ENCODE measurements at places on chromosomes 2 and 18.

DNA sequence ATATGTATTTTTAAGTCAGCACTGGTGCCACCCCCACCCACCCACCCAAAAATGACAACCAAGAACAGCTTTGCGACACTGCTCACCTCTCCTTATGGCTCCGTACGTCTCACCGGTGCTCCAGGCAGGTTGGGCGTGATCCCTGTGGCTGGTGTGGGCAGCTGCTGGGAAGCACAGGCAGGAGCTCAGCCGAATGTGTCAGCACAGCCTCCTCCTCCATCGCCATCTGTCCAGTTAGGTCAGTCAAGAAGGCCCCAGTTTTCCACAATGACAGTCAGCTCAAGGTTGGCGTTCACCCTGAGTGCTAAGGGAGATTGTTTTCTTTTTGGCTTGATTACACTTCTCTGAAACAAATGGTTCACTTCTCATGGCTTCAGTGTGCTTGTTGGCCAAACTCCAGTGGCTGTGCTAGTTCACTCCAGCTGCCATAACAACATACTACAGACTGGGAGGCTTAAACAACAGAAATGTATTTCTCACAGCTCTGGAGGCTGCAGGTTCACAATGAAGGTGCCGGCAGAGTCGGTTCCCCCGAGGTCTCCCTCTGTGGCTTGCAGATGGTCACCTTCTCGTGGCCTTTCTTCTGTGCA is 30.2 kb downstream of the AMER3 start:
- DNase-seq = no peak

DNA sequence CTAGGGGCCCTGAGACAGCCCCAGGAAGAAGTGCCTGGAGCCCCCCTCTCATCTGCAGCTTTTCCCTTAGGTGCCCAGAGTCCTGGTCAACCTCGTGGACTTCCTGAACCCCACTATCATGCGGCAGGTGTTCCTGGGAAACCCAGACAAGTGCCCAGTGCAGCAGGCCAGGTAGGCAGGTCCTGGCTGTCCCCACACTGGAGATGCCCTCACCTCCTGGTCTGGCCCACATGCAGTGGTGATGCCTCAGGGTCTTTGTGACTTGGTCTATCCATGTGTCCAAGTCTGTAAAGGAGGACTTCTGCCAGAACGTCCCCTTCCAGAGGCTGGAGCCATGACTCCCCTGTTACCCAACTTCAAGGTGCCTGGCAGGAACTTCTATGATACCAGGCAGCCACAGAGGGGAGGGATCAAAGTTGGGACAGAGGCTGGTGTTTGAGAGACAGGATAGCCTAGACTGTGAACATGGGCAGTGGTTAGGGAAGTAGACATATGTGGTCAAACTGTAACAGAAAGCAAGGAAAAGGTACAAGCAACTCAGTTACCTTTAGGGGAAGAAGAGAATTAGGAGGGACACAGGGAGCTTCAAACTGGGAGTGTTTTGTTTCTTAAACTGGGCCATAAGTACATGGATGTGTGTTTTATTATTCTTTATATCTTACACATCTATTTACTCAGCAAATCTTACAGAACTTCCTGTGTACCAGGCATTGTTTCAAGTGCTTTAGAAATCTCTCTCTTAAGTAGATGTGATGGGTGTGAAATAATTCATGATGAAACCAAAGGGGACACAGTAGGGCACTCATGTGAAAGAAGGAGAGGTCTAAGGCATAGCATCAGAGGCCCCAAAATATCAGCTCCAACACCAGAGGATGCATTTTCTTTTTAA is 107.1 kb downstream of the PLB1 start:
- no peak for DNase-seq

DNA sequence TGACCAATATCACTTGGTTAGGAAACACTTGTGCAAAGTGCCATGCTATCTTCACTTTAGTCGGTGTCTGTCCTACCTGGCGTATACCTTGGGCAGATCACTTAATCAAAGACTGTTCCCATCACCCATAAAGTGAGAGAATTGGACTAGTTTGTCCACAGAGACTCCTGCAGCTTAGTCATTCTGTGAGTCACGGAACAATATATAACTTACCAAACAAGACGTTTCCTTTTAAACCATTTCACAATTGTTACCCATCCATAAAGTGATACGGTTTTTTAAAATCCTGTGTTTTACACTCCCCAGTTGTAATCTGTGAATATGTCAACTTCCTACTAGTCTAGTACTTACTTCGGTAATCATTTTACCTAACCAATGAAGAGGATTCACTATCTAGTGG is 499.3 kb upstream of the SMIM21 start:
- no peak for DNase-seq

- DNase-seq = no peak
Observed at GRCh38 chr2:61363580-61363979, 107.3 kb downstream of the USP34 start.

- DNase-seq = no peak
Observed at GRCh38 chr2:203997980-203998809, 61.6 kb downstream of the ICOS start.

- DNase-seq = no peak
Observed at GRCh38 chr2:145769011-145769716, 1249.2 kb upstream of the ZEB2 start.

- no peak for DNase-seq
Observed at GRCh38 chr18:13791181-13791580, 32.8 kb upstream of the MC5R start.

DNA sequence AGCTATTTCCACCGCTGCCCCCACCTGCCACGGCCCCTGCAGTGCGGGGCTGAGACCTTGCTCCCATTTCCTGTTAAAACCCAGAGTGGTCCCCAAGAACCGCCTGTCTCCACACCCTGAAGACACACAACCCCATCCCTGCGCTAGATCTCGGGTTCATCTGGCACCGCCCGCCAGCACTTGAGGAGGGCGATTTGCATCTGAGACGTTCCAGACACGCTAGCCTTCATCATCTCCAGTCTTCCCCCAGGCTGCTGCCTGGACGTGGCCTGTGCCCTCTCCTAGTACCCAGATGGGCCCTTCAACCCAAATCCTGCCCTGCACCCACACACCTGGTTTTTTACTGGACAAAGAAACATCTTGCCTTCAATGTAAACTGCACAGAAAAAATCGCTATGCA is 49.8 kb downstream of the SLC66A2 start:
- no peak for DNase-seq

- DNase-seq = no peak
Observed at GRCh38 chr2:126643431-126643830, 12.5 kb upstream of the GYPC start.

- DNase-seq = no peak
Observed at GRCh38 chr18:14927701-14928100, 179.7 kb downstream of the ANKRD30B start.

- DNase-seq = no peak
Observed at GRCh38 chr2:47002031-47002430, 86.4 kb upstream of the MCFD2 start.

DNA sequence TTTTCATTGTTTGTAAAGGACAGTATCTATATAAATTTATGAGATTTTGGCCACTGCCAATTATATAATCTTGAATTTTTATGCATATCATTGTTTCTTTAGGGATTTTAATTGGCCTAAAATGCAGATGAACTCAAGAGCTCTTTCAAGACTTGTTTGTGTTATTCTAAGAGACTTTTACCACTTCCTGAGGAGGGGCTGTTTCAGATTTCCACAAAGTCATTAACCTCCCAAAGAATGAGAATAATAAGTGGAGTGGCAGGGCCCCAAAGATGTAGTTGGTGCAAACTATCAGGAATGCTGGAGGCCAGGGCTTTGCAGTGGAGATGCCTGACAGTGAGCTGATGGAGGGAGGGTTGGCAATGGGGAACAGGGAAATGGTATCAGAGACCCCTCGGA is 15.5 kb upstream of the ACVR1 start:
- no peak for DNase-seq

DNA sequence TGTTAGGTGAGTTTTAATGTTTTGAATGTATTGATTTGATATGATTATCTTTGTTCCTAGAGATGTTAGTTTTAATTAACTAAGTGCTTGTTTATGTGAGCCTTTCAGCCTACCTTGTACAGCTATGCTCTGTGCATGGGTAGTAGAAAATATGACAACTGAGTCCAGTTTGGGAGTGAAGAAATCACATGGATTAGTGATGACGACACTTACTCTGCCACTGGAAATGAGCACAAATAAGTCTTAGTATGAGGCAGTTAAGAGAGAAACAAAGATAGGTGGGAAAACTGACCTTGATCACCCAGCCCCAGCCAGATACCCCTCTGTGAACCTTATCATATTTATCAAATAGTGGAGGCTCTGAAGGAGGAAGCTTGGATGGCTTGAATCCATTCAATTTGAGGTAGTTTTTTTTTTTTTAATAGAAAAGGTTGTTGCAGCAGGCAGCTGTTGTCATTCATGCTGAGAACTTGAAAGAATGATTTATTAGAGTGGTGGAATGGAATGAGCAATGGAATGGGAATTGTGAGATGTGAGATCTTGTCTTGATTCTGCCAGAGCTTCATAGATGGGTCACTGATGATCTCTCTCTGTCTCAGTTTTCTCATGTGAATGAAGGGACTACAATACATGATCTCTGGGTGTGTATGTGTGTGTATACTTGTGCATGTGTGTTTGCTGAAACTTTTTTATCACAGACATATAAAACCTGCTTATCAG is 96.4 kb downstream of the MAP3K20 start:
- DNase-seq = no peak

DNA sequence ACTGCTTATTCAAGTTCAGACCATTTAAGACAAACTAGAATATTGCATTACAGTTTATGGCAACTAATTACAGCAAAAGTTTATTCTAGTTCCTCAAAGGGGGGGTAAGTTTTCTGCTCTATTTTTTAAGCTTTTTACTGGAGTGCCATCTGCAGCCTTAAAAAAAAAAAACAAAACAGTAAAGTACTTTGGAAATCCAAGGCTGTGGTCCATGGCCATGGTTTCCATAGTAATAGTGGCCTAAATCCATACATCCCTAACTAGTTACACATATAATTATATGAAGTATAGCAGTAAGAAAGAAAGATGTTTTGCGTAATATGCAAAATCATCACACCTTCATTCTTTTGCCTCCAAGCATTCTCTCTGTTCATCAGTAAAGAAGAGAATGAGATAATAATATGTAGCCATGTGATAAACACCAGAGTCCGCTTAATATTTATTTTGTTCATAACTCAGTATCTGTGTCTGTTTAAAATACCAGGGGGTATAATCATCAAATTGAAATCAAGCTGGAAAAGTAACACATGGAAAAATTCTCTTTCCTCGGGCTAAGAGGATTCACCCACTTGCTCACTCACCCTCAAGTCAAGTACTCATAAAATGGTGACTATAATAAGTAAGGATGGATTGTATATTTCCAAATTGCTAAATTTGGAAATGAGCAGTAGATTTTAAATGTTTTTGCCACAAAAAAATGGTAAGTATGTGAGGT is 301.1 kb upstream of the RND3 start:
- DNase-seq = no peak

DNA sequence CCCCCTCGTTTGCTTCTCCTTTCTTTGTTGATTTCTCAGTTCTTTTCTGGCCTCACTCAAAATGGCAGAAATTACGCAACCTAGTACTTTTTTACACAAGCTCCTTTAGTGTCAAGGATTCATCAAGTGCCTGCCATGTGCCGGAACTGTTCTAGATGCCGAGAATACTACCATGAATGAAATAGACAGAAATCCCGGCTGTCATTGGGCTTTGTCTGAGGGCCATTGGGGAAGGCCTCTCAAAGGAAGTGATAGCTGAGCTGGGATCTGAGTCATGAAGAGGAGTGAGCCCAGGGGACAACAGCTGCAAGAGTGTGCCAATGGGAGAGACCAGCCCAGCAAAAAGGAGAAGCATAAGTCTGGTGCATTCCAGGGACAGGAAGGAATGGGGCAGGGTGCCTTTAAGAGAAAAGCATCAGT is 34.3 kb upstream of the PPP1CB start:
- DNase-seq = peak; percentile 92

- no peak for DNase-seq
Observed at GRCh38 chr2:157760949-157761348, 115.2 kb downstream of the ACVR1 start.

DNA sequence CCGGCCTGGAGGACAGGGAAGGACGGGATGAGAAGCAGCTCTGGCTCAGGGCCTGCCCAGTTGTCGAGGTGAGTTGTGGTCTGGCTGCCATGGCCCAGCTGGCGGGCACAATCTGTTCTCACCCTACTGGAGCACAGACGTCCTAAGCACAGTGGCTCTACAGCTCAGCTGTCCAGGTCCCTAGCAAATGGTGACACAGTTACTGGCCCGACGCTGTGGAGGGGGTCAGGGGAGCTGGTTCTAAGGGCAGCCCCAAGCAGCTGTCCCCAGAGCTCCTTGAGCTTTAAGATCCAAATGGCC is 32.9 kb downstream of the KCNK3 start:
- no peak for DNase-seq

GRCh38 chr2:147430408-147430807 is 414.4 kb upstream of the ACVR2A start:
- no peak for DNase-seq

DNA sequence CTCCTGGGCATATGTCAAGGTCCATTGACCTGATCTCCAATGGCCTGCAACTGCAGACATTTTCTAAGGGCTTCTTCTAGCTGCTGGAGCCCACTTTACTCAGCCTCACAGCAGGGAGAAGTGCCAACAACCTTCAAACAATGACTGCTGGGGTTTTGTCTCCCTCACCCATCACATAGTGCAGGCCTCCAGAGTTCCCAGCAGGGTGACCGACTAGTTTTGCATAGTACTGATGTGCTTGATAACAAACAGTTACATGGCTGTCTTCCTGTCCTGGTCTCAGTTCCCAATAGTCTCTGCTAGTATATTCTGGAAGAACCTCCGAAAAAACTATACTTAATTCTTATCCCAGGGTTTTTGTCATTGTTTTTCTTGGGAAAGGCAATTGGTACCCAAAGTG is 10.4 kb upstream of the NETO1 start:
- DNase-seq = no peak

- no peak for DNase-seq
Observed at GRCh38 chr2:132668189-132668823, 1.7 kb downstream of the LYPD1 start.

GRCh38 chr2:121475811-121476571 is 54.7 kb upstream of the RNU4ATAC start:
- DNase-seq = no peak

- no peak for DNase-seq
Observed at GRCh38 chr2:460861-461260, 173.0 kb upstream of the ALKAL2 start.

- DNase-seq = no peak
Observed at GRCh38 chr2:189528617-189529016, 52.0 kb downstream of the SLC40A1 start.

- peak; percentile 14 for DNase-seq
Observed at GRCh38 chr2:164178835-164179465, 442.3 kb downstream of the GRB14 start.

DNA sequence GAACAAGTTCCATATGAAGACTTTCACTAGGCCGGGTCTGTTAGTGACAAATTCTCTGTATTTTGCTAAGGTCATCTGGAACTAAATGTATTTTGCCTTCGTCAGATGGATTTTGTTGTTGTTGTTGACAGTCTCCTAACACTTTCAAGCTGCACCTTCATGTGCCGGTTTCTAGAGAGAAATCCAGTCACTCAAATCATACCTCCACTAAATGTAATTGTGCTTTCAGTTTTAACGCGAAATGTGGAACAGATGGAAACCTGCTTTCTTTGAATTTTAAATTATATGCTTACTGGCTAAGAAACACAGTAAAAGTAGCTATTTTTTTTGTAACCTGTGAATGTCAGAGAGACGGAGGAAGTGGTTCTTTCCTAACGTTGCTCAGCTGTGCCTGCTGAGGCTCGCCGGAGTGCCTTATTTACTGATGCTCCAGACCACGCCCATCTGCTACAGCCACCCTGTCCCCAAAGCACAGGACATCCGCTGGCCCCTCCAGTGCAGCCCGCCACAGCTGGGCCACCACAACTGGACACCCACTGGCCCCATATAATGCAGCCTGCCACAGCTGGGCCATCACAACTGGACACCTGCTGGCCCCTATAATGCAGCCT is 134.7 kb downstream of the PXDN start:
- no peak for DNase-seq

Data from RCC 7860 (cell line).